ENCODE measurements at places on chromosomes 12 and 14.
A peak's percentile ranks its signal among the peaks of the same experiment; 100 is the strongest.

- no peak for DNase-seq
- no peak overlapping the region for H3K4me3 ChIP-seq
- H3K4me1 ChIP-seq: no peaks in the 10 kb centered on the region
- no peak overlapping the region for H3K27ac ChIP-seq
- peaks cover 9% of the 10 kb centered on the region for H3K27me3 ChIP-seq
- H3K36me3 ChIP-seq: no peaks in the 10 kb centered on the region
These were observed 27.4 kb upstream of the STON2 start for GRCh38 chr14:81427348-81428058.

- H3K27me3 ChIP-seq: no peaks in the 10 kb centered on the region
- no peak overlapping the region for H3K4me3 ChIP-seq
- no peaks in the 10 kb centered on the region for H3K36me3 ChIP-seq
- no peak overlapping the region for H3K27ac ChIP-seq
- DNase-seq: no peak
These were observed 79.4 kb downstream of the TBX3 start for GRCh38 chr12:114604606-114605005.

DNA sequence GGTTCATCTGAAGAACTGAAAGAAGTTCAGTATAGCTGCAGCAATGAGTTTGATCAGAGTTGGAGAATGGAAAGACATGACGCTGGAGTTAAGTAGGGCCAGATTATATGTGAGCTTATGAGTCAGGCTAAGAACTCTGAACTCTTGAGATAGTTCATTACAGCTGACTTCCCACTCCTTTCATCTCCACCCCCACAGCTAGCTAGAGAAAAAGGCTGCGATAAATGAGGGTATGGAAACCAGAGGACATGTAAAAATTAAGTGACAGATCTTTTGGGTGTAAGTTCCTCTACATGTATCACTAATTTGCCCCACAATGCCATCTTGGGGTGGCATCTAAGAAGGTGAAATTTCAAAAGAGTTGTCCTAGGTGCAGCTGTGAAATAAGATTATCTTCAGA lies 28.6 kb downstream of the PYM1 start:
- H3K27me3 ChIP-seq: no peaks in the 10 kb centered on the region
- no peak for DNase-seq
- no peaks in the 10 kb centered on the region for H3K4me1 ChIP-seq
- no peak overlapping the region for H3K4me3 ChIP-seq
- peaks cover 7% of the 10 kb centered on the region for H3K36me3 ChIP-seq

DNA sequence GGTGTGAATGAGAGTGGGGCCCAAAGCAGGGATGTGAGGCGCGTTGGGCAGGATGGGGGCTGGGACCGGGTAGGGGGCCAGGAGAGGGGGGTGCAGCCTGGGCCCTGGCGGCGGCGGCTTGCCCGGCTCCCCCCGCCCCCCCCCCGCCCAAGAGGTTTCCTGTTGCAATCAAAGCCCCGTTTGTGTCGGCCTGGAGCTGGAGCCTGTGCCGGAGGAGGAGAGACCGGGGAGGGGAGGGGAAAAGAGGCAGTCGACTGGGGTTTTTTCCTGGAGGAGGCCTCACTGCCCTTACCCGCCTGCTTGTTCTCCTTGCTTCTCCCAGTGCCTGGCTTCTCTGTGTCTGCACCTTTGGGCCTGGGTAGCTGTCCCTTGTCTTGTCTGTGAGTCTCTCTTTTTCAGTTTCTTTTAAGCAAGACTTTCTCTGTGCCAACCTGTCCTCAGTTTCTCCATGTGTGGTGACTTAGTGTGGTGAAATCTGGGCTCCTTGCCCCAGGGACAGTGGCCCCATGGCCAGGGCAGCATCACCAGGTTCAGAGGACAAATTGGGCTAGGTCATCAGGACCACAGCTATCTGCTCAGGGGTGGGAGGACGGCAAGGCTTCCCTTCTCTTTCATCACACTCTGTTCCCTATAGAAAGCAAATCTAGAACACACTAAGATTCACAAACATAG lies 8.5 kb downstream of the RARG start:
- peaks cover 46% of the 10 kb centered on the region for H3K4me1 ChIP-seq
- H3K27ac ChIP-seq: peak overlapping the region; percentile 89
- H3K27me3 ChIP-seq: peaks cover 9% of the 10 kb centered on the region
- no peaks in the 10 kb centered on the region for H3K36me3 ChIP-seq
- DNase-seq: no peak
- peak overlapping the region; percentile 79 for H3K4me3 ChIP-seq

DNA sequence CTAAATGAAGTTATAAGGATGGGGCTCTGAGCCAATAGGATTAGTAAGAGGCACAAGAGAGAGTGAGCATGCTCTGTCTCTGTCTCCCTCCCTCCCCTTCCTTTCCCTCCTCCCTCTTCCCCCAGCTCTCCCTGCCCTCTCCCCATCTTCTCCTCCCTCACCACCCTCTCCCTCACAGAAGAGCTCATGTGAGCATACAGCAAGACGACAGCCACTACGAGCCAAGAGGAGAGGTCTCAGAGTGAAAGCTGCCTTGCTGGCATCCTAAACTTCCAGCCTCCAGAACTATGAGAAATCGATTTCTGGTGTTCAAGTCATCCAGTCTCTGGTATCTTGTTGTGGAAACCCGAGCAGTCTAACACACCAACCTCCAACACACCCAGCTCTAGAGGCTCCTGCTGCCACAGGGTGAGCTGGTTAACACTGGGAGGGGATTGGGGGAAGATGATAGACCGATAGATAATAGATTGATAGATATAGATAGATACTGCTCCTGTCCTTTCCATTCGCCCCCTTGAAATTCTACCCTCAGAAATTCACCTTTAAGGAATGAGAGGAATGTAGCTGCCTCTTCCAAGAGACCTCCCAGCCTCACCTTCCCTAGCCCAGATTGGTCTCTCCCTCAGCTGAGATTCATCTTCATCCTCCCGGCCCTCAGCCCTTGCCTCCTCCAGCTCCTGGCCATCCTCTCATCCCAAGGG lies 25.8 kb upstream of the ACTN1 start:
- no peaks in the 10 kb centered on the region for H3K36me3 ChIP-seq
- H3K27ac ChIP-seq: no peak overlapping the region
- peaks cover 3% of the 10 kb centered on the region for H3K27me3 ChIP-seq
- no peak for DNase-seq

- no peak overlapping the region for H3K27ac ChIP-seq
- no peak for DNase-seq
- no peak overlapping the region for H3K4me3 ChIP-seq
- peaks cover 51% of the 10 kb centered on the region for H3K36me3 ChIP-seq
- H3K4me1 ChIP-seq: no peaks in the 10 kb centered on the region
These were observed 25.5 kb downstream of the ZC2HC1C start for GRCh38 chr14:75094896-75095295.

- H3K36me3 ChIP-seq: no peaks in the 10 kb centered on the region
- H3K4me3 ChIP-seq: no peak overlapping the region
- no peaks in the 10 kb centered on the region for H3K4me1 ChIP-seq
- DNase-seq: no peak
These were observed 371.2 kb upstream of the LRFN5 start for GRCh38 chr14:41235466-41235865.

- no peak overlapping the region for H3K4me3 ChIP-seq
- no peaks in the 10 kb centered on the region for H3K36me3 ChIP-seq
- H3K4me1 ChIP-seq: no peaks in the 10 kb centered on the region
- H3K27me3 ChIP-seq: peaks cover 3% of the 10 kb centered on the region
These were observed 521.2 kb upstream of the TBX3 start for GRCh38 chr12:115204957-115205754.

DNA sequence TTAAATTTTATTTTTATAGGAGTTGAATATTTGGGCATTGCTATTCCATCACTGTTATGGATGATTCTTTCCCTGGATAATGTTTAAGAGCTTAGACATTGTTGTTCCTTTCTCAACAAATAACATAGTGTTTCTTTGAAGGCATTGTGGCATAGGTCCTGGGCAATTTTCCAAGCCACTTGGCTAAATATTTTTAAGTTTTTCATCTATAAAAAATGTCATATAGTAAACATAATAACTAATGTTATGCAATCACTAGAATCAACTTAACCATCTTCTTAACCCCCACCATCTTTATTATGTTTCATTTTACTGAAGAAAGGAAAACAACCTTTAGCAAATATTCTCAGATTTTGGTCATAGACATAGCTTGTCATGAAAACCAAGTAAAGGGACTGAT lies 600.6 kb upstream of the LMO3 start:
- no peaks in the 10 kb centered on the region for H3K27me3 ChIP-seq
- H3K36me3 ChIP-seq: no peaks in the 10 kb centered on the region

- no peak for DNase-seq
- peaks cover 5% of the 10 kb centered on the region for H3K4me1 ChIP-seq
- peaks cover 2% of the 10 kb centered on the region for H3K27me3 ChIP-seq
- H3K27ac ChIP-seq: no peak overlapping the region
- no peaks in the 10 kb centered on the region for H3K36me3 ChIP-seq
These were observed 247.1 kb downstream of the BCL11B start for GRCh38 chr14:99024926-99025325.

GRCh38 chr12:65205886-65206285 lies 36.5 kb downstream of the LEMD3 start:
- no peak overlapping the region for H3K27ac ChIP-seq
- H3K4me1 ChIP-seq: peaks cover 67% of the 10 kb centered on the region
- H3K4me3 ChIP-seq: no peak overlapping the region
- no peaks in the 10 kb centered on the region for H3K36me3 ChIP-seq
- no peaks in the 10 kb centered on the region for H3K27me3 ChIP-seq

DNA sequence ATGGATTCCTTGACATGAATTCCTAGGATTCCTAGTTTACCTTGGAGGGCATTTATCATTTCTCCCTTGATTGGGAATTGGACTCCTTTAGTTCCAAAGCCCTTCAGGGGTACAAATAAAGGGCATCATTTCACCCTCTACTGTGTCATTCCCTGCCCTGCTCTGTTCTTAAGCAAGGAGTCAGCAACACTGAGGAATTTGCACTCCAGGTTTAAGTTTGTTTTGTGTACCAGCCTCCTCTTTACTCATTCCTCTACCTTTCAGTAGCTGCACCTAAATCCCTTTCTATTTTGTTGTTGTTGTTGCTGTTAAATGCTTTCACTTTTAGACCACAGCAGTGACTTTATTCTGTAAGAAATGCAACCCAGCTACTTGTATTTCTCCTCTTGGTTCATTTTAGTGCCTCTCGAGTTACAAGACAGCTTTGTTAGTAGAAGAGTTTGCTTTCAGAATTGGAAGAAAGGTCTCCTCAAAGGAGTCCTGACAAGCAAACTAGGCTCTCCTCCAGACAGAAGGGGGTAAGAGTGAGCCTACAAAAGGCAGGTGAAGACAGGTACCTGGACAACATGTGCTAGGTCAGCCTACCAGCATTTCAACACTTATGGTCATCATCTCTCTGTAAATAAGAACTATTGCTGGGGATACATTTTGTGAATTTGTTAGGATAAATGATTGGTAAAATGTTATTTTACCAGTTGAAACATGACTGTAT lies 90.0 kb downstream of the RMST start:
- no peaks in the 10 kb centered on the region for H3K36me3 ChIP-seq
- H3K4me3 ChIP-seq: no peak overlapping the region
- H3K27me3 ChIP-seq: peaks cover 2% of the 10 kb centered on the region
- DNase-seq: no peak

DNA sequence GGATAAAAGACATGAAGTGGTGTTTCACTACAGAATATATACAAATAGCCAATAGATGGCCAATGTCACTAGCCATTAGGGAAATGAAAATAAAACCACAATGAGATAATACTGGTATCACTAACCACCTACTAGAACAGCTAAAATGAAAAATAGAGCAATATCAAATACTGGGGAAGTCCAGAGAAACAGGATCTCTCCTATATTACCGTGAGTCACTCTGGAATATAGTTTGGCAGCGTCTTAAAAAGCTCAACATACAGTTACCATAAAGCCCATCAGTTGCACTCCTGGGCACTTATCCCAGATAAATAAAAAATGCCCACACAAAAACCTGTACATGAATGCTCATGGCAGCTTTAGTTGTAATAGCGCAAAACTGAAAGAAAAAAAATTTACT lies 101.7 kb downstream of the TMTC1 start:
- no peaks in the 10 kb centered on the region for H3K4me1 ChIP-seq
- no peak overlapping the region for H3K27ac ChIP-seq
- H3K36me3 ChIP-seq: no peaks in the 10 kb centered on the region
- peaks cover 4% of the 10 kb centered on the region for H3K27me3 ChIP-seq

DNA sequence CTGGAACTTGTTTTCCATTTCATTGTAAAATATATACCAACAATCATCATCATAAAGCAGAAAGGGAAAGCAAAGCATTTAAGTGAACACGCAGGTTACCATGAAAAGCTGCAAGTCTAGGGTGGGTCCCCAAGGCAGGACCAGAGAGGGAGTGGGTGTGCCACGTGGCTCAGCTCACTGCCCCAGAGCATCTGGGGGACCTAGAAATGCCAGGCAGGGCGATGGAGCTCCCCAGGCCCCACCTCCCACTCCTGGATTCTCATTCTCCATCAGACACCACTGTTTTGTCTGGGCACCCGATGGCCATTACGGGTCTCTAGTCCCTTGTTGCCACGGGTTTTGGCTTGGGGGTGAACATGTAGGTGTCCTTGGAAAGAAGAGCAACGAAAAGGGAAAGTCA lies 34.7 kb downstream of the BCL11B start:
- peaks cover 7% of the 10 kb centered on the region for H3K27me3 ChIP-seq
- peak overlapping the region; percentile 76 for H3K27ac ChIP-seq
- H3K4me3 ChIP-seq: no peak overlapping the region
